ENCODE measurements at places on chromosomes 4 and X.

- no peak for DNase-seq
These were observed 45.7 kb downstream of the FHDC1 start for GRCh38 chr4:152981842-152982241.

GRCh38 chr4:112940336-112940735 is 109.1 kb upstream of the ANK2 start:
- no peak for DNase-seq

DNA sequence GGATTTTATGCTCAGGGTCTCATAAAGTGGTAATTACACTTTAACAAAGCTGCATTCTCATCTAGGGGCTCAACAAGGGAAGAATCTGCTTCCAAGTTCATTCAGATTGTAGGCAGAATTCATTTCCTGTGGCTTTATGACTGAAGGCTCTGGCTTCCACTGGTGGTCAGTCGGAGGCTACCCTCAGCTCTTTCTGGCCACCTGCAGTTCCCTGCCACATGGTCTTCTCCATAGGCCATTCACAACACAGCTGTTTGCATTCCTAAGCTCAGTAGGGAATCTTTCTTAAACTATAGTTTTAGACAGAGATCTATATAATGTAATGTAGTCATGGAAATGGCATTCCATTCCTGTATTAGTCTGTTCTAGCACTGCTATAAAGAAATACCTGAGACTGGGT is 973.0 kb upstream of the SLIT2 start:
- DNase-seq = no peak

DNA sequence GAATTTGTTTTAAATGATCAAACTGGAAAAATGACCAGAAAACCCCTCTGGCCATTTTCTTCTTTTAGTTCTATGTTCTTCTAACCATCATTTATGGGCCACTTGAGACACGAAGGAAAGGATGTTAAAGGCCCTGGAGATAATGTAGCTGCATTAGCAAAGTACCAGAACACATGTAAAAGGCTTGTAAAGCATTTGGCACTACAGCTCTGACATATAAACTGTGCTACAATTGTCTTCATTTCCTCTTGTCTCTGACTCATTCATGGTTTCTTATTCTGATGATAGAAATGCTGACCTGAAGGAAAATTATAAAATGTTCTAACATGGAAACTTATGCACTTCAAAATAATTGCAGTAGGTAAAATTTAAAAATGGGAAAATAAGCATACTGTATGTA is 388.7 kb downstream of the FAT4 start:
- no peak for DNase-seq

- no peak for DNase-seq
These were observed 41.5 kb downstream of the CLCN4 start for GRCh38 chrX:10198254-10198653.

- no peak for DNase-seq
These were observed 2.5 kb downstream of the BMP3 start for GRCh38 chr4:81032771-81033684.

DNA sequence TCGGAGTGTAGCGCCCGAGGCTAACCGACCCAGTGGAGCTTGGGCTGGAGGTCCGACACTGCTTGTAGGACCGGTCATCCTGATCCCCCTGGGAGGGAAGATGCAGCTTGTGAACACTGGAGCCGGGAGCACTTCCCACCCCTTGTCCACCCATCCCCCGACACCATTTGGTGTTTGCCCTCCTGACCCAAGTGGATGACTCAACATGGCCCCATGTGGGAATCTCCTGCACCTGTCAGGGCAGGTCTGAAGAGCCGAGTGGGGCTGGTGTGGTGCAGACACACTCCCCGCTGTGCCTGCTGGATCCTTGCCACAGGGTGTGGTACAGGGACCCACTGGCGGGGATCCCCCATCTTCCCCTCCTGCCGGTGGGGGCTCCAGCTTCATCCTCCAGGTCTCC is 90.0 kb upstream of the AFAP1 start:
- no peak for DNase-seq

Data from GM12878 (cell line).